ENCODE measurements at places on chromosomes 6 and 20. TPM values are rescaled to one million over a fixed set of nuclear protein-coding genes. Genes with fewer than 3 reads are reported as not detected.

Gene TRIM38
- 4.5 TPM for total RNA-seq

Gene PAX1
- not detected for total RNA-seq

GRCh38 chr6:150406948-150407347 lies 38.1 kb downstream of the IYD start:
- DNase-seq = no peak

GRCh38 chr6:31610968-31611367 lies 4.1 kb upstream of the AIF1 start:
- no peak for DNase-seq

DNA sequence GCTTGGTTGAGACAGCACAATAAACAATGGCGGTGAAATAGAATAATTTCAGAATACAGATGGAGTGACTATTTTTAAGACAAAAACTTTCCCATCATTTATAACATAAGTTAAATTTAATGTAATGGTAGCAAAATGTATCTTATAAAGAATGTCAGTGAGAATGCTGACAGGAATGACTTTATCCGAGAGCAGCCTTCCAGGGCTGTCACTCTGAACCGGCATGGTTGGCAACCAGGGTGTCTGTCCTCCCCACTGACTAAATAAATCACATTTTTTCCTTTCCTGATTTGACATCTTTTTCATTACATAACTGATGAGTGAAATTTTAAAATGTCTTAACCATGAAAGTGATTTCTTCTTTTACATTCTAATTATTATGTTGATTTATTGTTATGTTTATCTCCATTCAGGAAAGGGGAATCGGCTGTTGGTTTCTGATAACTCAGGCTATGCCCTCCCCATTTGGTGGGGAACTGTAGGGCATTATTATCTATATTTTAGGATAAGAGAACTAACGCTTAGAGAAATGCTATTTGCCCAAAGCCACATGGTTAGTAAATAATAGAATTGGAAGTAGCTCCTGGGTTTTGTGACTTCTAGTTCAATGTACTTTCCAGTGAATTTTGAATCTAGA lies 109.2 kb upstream of the OGFRL1 start:
- no peak for DNase-seq
